ENCODE measurements at places on chromosomes 16 and 17.
A peak's percentile ranks its signal among the peaks of the same experiment; 100 is the strongest.

DNA sequence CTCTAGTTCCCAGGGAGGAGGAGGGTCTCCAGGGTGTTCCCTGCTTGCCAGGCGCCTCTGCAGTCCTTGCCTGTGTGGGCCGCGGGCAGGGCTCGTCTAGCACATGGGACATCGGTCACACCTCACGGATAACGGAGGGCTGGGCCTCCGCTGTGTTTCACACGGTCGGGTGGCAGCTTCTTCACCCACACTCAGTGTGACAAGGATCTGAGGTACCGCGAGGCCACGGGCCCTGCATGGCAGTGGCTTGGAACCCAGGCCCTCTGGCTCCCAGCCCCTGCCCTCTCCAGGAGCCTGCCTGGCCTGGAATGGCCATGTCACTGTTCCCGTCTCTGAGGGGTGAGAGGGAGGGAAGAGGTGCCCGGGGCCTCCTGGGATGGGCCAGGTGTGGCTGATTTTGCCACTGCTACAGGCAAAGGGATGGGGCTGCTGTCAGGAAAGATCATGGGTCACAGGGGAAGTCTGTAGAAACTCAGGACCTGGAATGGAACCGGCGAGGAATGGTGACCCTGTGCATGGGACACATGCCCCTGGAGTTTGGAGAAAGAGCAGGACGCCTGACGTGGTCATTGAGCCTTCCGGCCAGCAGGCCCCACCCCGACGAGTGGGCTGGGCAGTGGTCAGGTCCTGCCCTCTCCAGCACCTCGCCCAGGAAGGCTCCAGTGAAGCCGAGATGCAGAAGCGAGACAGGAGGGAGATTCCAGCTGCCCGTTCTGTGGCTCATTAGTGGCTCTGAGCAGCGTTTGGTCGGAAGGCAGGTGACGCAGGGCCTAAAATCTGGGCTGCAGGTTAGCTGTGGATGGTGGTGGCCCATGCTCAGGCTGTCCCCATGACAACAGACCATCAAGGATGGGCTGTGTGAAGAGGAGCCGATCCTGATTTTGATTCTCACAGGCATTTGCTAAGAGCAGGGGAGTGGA, 76.5 kb upstream of the GSE1 start:
- DNase-seq, result no peak

DNA sequence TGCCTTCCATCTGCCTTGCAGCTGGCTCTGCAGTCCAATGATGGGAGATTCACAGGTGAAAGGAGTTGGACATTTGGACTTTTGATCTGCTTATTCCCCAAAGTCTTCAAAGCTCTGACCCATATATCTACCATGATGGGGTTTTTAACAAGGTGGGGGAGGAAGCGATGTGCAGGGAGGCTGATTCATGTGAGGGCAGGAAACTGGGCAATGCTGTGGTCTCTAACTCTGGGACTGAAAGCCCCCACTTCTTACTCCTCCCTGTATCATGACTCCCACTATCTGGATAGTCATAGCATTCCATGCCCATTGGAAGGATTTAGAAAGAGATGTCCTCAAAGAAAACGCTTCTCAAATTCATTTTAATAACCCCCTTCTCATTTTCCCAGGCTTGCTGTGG, 16.3 kb downstream of the HOXB1 start:
- DNase-seq, result no peak

- no peak for DNase-seq
Observed at GRCh38 chr17:47316311-47316710, 7.4 kb upstream of the EFCAB13 start.

DNA sequence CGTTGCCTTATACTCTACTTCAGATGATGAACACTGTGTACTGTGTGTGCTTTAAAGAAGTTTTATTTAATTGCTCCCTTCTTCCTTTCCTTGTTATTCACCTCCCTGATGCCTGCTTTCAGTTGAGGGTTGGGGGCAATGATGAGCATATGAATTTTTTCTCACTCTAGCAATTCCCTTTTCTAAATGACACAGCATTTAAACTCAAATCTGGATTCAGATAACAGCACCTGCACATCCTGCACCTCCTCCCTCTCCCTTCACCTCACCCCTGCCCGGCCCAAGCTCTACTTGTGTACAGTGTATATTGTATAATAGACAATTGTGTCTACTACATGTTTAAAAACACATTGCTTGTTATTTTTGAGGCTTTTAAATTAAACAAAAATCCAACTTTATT, 13.0 kb upstream of the PNPO start:
- DNase-seq, result no peak

GRCh38 chr17:58760248-58760647, 4.6 kb downstream of the PPM1E start:
- no peak for DNase-seq

DNA sequence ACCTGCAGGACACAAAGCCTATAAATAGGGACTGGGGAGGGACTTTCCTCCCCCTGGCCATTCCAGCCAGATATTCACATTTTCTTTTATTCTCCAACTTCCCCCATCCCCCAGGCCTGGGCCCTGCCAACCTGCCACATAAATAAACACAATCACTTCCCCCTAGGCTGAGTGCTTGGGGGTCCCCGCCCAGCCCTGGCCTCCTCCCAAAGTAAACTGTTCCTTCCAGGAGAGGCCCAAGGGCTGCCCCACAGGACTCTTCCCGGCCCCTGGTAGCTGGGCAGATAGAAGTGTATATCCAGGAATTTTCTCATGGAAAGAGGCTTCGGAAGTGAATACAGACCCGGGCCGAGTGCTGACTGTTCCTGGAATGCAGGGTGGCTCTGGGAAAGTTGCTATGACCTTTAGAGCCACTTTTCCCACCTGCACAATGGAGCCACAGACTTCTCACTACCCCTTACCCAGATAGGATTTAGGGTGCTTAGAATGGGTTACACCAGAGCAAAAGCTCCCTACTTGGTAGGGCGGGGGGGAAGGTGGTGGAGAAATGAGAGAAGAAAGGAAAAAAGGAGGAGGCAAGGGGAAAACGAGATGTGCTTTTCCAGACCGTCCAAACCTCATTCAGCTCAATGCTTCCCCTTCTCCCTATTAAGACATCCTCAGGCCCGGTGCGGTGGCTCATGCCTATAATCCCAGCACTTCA, 8.5 kb downstream of the CSF3 start:
- DNase-seq, result no peak

DNA sequence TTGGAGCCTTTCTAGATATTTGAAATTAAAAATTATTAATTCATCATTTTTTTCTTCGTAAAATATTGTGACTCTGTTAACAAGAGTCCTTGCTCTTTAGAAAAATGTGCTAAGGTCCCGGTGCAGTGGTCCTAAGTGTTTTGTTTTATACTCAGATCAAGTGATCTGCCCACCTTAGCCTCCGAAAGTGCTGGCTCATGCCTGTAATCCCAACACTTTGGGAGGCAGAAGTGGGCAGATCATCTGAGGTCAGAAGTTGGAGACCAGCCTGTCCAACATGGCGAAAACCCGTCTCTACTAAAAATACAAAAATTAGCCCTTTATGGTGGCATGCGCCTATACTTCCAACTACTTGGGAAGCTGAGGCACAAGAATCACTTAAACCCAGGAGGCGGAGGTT, 82.6 kb upstream of the LGALS9 start:
- no peak for DNase-seq

GRCh38 chr17:82219083-82219482, 6.4 kb upstream of the CCDC57 start:
- no peak for DNase-seq

- no peak for DNase-seq
Observed at GRCh38 chr17:79683365-79683764, 47.4 kb upstream of the ENPP7 start.

DNA sequence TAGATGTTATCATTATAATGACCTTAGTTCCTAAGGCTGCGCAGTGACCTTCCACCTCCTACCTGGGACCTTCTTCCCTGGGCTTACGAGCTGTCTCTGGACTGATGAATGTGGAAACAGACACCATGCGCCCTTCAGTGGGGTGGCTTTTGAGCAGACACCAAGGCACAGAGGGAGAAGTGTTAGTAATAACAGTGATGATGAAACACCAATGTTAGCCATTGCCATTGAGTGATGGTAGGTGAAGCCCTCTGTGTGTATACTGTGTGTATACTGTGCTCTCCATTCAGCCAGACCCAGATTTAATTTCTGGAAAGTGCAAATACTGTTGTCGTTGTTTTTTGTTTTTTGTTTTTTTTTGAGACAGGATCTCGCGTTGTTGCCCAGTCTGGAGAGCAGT, 44.5 kb downstream of the CLEC16A start:
- no peak for DNase-seq

DNA sequence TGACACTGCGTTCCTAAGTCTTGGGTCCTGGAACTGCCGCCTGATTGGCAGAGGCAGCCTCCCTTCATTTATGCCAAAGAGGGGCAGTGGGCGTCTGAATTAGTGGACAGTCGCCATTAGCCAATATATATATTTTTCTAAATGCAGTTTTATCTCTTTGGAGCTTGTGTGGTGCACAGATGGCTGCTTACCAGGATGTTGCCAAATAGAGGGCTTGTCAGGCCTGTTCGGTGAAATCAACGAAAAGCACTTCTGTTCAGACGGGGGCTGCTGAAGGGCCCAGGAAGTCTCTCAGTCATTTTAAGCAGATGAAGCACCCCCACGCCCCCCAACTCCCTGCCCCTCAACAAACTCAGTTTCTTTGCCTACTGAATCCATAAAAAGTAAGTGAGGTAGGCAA, 66.0 kb downstream of the RAP1GAP2 start:
- DNase-seq, result no peak

- DNase-seq, result no peak
Observed at GRCh38 chr16:88817785-88818574, 6.3 kb upstream of the APRT start.

- no peak for DNase-seq
Observed at GRCh38 chr17:2705263-2705662, 6.3 kb downstream of the CLUH start.

- no peak for DNase-seq
Observed at GRCh38 chr16:19722981-19723380, 4.9 kb downstream of the IQCK start.

DNA sequence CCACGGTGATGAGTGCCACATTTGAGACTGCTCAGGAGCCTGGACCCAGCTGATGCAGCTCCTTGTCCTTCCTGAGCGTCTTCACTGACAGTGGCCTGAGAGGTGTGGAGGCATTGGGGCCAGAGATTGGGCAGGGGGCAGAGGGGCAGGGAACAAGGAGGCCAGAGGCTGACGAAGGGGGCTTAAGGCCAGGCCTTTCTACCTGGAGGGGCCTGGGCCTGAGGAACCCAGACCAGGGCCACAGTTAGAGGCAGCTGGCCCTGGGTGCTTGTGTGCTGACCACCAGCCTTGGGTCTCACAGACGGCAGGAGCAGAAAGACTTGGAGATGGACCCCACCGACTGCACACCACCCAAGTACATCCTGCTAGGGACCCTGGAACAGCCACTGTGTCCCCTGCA, 168.2 kb upstream of the ZNF267 start:
- DNase-seq, result no peak

DNA sequence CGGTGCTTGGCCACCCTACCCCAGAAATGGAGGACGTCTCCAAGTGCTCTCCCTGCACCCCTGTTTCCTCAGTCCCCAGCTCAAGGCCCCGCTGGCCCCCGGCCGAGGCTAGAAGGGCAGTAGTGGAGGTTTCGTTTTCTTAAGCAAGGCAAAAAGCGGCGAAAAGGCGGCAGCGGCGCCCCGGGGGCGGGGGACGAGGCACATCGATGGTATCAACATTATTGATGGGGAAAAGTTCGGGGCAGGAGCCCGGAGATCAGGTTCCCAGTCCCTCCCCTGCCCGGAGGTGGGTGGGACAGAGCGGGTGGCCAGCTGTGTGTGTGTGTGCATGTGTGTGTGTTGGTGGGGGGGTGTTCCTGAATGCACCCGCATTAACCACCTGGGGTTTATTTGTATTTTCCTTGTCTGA, 4.1 kb upstream of the SALL1 start:
- DNase-seq, result peak; percentile 15

- DNase-seq, result peak; percentile 52
Observed at GRCh38 chr17:62692721-62693431, 65.4 kb downstream of the MRC2 start.
